Stomach (tissue), 19 donors: ENCODE measurements at places on chromosomes 2 and 18.
A peak's percentile ranks its signal among the peaks of the same experiment; 100 is the strongest.

- DNase-seq: no peak
Observed at GRCh38 chr2:50953021-50953420, 78.9 kb downstream of the NRXN1 start.

DNA sequence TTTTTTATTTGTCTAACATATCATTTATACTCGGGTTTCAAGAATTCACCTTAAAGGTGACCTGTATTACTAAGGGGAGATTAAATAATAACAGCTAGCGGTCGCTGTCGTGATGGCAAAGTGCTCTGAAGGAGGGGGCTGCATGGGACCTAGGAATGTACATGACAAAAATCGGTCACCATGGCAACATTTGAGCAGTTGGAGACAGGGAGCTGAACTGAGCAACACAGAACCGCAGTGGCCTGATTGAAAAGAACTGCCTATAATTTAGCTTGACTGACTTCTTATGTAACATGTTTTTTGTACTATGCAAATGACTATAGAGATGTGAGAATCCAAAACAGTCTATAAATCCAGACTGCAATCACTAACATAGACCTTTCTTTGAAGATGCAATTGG, 34.3 kb upstream of the EPHA4 start:
- no peak for DNase-seq

GRCh38 chr2:62303788-62304187, 107.9 kb downstream of the B3GNT2 start:
- no peak for DNase-seq

- DNase-seq: no peak
Observed at GRCh38 chr2:213252206-213252605, 32.1 kb upstream of the SPAG16 start.

DNA sequence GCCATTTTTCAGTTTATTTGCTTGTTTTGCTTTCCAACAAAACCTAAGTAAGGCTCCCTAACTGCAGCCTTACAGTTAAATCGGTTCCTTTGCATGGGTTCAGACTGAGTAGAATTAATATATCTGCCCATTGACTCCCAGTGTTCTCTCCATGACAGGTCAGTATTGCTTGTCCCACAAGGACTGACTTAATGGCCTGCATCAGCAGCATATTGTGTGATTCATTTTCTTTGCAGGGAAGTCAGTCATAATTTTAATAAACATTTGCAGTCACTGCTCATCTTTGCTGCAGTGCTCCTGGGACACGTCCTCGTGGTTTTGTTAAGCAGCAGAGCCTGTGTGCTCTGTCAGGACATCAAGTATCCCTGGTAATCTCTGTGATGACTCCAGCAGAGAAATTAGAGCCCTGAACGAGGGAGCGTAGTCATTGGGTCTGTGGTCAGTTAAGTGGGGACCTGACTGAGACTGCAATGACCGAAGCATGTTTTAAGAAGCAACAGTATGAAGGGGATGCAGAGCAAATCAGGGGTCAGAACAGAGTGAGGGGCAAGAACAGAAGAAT, 93.3 kb downstream of the CDH20 start:
- DNase-seq: no peak

- no peak for DNase-seq
Observed at GRCh38 chr2:67459761-67460160, 62.6 kb downstream of the ETAA1 start.

DNA sequence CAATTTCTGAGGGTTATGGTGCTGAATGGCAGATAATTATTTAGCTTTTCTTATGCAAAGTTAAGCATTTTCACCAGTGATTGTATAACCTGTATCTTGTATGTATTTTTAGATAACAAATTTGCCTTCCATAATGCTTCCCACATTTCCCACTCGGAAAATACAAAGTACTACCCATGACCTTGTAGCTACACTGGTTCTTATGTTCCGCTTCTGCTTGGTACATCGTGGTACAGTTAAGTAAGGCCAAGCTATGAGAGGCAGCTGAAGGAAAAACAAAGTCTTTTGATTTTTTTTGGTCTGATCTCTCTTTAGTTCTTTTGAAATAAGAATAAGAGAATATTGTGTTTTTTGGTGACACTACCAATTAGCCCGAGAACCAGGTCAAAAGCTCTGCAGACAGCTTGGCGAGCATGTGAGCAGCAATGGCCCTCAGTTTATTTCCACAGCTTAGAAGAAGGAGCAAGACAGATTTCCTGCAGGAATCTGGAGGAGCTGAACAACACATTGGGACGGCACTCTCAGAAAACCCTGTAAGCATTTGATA, 26.8 kb downstream of the SH3YL1 start:
- no peak for DNase-seq

DNA sequence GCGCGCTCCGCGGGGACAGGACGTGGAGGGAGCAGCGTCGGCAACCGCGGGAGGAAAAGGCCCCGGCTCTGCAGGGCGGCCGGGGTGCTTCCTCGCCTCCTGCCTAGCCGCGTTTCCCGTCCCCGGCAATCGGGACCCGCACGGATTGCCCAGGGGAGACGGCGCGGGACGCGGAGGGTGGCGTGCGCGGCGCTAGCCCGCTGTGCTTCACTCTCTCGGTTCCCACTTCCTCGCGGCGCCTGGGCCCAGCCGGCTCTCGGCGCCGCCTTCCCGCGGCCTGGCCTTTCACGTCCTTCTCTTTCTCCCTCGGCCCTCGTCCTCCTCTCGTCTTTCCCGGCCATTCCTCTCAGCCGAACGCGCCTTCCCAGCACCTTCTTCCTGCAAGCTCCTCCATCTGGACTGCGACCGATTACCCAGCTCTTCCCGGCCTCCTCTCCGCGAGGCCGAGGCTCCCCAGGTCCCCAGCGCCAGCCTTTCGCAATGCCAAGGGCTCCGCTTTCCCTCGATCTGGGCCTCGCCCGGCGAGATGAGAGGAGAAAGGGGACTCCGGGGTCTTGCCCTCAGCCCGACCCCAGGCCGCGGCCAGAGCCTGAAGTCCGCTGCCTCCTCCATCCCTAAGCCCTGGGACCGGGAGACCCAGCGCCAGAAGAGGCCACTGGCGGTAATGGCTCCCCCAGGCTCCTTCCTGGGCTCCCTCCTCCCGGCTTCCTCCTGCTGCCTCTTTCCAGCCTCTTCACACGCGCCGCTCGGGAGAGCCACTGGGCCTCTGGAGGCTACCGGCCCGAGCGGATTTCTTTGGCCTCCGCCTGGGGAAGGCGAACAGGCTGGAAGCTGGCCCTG, 34.3 kb upstream of the ATP6V1B1 start:
- DNase-seq: peak; percentile 52

DNA sequence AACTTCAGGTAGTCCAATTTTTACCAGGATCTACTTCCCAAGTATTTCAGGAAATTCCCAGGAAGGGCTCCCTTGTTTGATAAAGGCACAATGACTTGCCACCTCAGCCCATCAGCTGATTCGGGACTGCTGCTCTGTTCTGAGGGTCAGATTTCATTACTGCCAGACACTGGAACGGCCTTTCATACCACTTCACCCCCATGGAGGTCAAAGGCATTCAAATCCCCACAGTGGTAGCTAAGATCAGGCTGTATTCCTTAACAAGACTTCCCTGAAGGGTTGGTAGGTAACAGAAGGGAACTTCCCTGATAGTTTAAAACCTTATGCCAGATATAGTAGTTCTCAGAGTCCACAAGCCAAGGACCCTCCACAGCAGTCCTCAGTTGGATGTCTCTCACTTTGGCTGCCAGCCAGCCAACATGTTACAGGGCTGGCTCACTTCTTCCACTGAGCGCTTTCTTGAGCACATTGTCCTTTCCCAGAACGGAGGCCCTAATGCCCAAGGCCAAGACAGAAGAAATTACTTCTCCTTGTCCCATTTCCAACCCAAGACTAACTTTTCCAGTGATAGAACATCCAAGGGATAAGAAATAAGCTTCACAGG, 40.0 kb upstream of the GLS start:
- no peak for DNase-seq

DNA sequence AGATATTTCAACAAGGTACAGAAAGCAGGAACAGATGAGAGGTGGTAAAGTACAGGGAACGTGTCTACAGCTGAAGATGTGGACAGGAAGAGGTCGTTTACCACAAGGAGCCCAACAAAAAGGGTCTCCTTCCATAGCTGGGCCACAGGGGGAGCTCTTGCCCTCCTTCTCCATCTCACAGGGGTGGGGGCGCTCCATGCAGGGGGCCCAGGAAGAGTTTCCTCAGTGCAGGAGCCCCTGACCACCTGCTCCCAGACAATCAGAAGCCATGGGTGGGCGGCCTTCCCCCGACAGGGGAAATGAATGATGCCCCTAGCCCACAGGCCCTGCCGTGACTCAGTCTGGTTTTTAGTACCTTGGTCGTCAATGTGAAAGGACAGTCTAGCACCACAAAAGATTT, 163.6 kb upstream of the ZNF516 start:
- peak; percentile 33 for DNase-seq

DNA sequence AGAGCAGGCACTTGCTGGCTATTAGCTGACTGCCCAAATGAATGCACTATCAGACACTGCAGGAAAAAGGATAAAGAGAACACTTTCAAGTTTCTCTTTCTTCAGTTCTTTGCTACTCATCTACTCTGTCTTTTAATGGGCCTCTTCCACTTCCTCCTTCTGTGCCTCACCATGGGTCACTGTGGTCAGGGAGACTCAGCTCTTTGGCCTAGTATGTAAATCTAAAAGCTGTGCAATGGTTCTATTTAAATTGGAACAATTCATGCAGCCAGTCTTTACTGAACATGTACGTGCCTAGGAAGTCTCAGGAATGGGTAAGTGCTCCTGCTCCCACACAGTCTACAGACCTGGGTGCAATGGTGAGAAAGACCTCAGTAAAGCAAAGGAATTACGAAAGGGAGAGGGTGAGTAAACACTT, 79.1 kb upstream of the DNMT3A start:
- no peak for DNase-seq

- no peak for DNase-seq
Observed at GRCh38 chr18:66560094-66560493, 43.8 kb downstream of the CDH19 start.

DNA sequence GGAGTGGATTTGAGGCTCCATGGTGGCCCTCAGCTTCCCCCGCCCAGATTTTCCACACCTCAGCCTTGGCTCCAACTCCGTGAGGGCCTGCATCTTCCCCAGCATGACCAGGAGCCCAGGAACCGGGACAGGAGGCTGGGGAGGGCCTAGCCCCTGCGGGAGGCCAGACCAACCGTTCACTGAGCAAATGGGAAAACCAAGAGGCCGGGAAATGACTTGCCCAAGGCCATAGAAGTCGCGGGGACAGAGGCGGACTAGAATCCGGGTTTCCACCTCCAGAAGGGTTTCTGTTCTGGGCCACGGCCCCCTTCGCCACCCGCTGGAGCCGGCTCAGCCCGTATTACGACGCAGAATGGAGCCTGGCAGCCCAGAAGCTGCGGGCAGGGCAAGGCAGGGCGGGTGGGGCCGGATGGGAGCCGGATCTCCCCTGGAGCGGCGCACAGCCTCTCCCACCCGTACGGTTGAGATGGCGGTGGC, 7.9 kb upstream of the CRYBA2 start:
- no peak for DNase-seq

- DNase-seq: no peak
Observed at GRCh38 chr2:18745431-18746272, 156.3 kb upstream of the NT5C1B start.

GRCh38 chr2:45789961-45790723, 138.7 kb downstream of the PRKCE start:
- DNase-seq: no peak

DNA sequence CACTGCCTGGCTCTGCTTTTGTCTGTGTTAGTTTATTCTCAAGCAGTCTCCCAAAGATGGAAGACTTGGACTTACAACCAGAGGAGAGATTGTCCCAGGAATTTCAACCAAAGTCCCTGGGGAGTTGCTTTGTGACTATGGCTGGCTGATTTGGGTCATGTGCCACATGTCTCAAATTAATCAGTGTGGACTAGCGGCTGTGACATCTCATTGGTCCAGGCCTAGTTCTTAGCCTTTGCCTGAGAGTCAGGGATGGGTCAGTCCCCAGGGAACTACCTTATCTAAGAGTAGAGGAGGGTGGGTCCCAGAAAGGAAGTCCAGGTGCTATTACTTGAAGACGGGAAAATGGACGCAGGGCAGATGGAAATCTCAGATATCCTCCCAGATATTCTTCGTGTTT, 217.1 kb downstream of the ACKR3 start:
- no peak for DNase-seq

DNA sequence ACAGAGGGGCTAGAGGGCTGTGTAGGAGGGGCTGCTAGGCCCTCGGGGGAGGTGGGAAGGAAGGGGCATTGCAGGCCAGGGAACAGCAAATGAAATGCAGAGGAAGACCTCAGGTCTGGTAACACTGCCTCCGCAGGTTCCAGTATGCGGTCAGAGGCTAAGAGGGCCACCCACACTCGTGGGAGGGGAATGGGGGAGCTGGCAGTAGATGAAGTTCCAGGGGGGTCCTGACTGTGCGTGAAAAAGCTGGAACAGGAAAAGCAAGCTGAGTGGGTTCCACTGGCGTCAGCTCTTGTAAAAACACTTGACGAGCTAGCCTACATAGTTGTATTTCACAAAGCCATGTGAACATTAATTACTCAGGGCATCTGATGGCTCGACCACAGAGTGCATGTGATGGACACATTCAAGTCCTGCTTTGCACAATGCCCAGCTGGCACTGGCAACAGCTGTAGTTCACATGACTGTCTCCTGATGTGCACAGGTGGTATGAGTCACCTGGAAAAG, 29.0 kb upstream of the PTPN4 start:
- no peak for DNase-seq

DNA sequence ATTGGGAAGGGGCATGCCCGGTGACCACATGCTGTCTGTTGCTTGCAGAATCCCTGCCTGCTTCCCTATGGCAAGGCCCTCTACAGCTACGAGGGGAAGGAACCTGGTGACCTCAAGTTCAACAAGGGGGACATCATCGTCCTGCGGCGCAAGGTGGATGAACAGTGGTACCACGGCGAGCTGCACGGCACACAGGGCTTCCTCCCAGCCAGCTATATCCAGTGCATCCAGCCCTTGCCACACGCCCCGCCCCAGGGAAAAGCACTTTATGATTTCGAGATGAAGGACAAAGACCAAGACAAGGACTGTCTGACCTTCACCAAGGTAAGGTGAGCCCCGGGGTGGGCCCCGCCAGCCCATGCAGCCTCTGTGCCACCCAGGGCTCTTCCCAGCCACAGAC, 218.6 kb downstream of the SH3RF3 start:
- no peak for DNase-seq

DNA sequence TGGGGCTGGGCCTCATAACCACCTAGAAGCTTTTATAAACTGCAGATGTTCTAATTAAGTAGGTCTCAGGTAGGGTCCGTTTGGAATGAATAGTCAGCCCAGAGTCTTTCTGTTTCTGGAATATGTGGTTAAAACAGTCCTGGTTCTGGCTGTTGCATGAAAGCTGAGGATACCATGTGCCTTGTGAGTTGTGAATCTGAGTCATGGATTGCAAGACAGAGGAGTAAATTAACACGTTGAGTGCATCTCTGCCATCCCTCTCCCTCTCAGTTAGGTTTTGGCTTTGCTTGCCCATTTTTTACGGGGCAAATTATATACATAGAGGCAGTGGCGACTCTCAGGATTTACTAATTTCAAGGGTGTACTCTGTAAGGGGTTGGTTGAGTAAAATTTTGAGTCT, 59.1 kb downstream of the NCK2 start:
- DNase-seq: no peak

GRCh38 chr2:235052514-235053354, 100.9 kb downstream of the SH3BP4 start:
- no peak for DNase-seq

GRCh38 chr2:33321236-33321771, 155.1 kb upstream of the RASGRP3 start:
- DNase-seq: no peak
